ENCODE measurements at places on chromosomes 3 and 15. TPM values are rescaled to one million over a fixed set of nuclear protein-coding genes. Genes with fewer than 3 reads are reported as not detected.

DNA sequence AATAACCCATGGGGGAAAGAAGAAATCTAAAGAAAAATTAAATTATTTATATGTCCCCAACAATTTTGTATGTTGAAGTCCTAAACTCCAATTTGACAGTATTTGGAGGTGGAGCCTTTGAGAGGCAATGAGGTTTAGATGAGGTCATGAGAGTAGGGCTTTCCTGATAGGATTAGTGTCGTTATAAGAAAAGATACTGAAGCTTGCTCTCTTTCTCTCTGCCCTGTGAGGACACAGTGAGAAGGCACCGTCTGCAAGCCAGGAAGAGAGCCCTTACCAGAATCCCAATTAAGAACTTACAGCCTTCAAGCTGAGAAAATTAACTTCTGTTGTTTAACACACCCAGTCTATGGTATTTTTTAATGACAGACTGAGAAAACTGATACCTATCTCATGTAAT lies 16.1 kb upstream of the OR5AC2 start:
- no peak overlapping the region for H3K4me3 ChIP-seq
- H3K27ac ChIP-seq, result no peak overlapping the region
- peaks cover 26% of the 10 kb centered on the region for H3K27me3 ChIP-seq
- DNase-seq, result no peak
- no peaks in the 10 kb centered on the region for H3K4me1 ChIP-seq

DNA sequence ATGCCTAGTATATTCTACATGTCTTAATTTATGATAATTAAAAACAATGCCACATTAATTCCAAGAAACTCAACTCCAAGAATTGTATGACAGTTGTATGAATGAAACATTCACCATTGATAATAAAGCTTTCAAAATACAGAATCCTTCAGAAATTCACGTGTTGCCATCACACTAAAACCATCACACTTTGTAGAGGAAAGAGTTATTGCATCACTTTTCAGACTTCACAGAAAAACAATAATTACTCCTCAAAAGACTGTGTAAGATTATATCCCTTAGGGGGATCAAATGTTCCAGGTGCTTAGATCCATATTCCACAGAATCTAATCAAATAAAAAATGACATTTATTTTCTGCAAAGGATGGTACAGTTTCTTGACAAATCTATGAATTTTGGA lies 85.0 kb downstream of the OSBPL10 start:
- no peak overlapping the region for H3K4me3 ChIP-seq
- no peaks in the 10 kb centered on the region for H3K27me3 ChIP-seq
- no peak for DNase-seq

- H3K4me3 ChIP-seq, result no peak overlapping the region
- DNase-seq, result no peak
- no peak overlapping the region for H3K27ac ChIP-seq
- H3K36me3 ChIP-seq, result no peaks in the 10 kb centered on the region
- H3K27me3 ChIP-seq, result no peaks in the 10 kb centered on the region
- H3K4me1 ChIP-seq, result peaks cover 3% of the 10 kb centered on the region
Observed at GRCh38 chr3:148230473-148230872, 467.2 kb upstream of the AGTR1 start.

DNA sequence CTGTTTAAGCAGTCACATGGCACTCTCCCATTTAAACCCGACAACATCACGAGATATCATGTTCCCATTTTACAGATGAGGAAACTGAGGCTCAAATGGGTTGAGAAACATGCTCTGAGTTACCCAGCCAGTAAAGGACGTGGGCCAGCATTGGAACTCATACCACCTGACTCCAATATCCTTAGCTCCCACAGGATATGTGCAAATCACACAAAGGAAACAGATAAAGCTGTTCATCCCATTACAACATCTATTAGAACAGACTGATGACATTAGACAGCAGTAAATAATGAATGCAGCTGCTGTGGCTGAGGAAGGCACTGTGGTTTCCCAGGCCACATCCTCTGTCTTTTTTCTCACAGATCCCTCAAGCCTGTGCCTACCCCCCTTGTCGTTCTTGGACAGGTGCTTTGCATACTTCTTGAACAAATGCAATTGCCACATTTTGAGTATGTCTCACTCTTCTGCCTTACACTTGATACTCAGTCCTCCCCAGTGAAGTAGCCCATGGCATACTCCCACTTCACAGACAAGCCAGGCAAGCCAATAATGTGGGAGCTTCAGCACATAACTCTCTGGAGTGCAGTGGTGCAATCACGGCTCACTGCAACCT lies 17.7 kb downstream of the FRMD4B start:
- H3K4me1 ChIP-seq, result peaks cover 37% of the 10 kb centered on the region
- H3K36me3 ChIP-seq, result peaks cover 3% of the 10 kb centered on the region
- peak overlapping the region; percentile 52 for H3K27ac ChIP-seq
- H3K27me3 ChIP-seq, result peaks cover 17% of the 10 kb centered on the region
- DNase-seq, result peak; percentile 68

- H3K36me3 ChIP-seq, result no peaks in the 10 kb centered on the region
- peaks cover 16% of the 10 kb centered on the region for H3K27me3 ChIP-seq
- no peak overlapping the region for H3K4me3 ChIP-seq
- no peak for DNase-seq
- no peaks in the 10 kb centered on the region for H3K4me1 ChIP-seq
- H3K27ac ChIP-seq, result no peak overlapping the region
Observed at GRCh38 chr3:39453134-39453533, 14.3 kb upstream of the MOBP start.

- DNase-seq, result no peak
- no peaks in the 10 kb centered on the region for H3K27me3 ChIP-seq
- H3K4me3 ChIP-seq, result no peak overlapping the region
- no peak overlapping the region for H3K27ac ChIP-seq
Observed at GRCh38 chr3:50167069-50167840, 12.1 kb downstream of the SEMA3F start.

- H3K36me3 ChIP-seq, result no peaks in the 10 kb centered on the region
- H3K4me1 ChIP-seq, result no peaks in the 10 kb centered on the region
- H3K4me3 ChIP-seq, result no peak overlapping the region
- no peak overlapping the region for H3K27ac ChIP-seq
Observed at GRCh38 chr3:41987627-41988026, 25.7 kb upstream of the ULK4 start.

- no peaks in the 10 kb centered on the region for H3K4me1 ChIP-seq
- no peak for DNase-seq
- H3K4me3 ChIP-seq, result no peak overlapping the region
- no peaks in the 10 kb centered on the region for H3K36me3 ChIP-seq
- H3K27me3 ChIP-seq, result peaks cover 17% of the 10 kb centered on the region
Observed at GRCh38 chr3:187519428-187519890, 150.7 kb downstream of the SST start.

DNA sequence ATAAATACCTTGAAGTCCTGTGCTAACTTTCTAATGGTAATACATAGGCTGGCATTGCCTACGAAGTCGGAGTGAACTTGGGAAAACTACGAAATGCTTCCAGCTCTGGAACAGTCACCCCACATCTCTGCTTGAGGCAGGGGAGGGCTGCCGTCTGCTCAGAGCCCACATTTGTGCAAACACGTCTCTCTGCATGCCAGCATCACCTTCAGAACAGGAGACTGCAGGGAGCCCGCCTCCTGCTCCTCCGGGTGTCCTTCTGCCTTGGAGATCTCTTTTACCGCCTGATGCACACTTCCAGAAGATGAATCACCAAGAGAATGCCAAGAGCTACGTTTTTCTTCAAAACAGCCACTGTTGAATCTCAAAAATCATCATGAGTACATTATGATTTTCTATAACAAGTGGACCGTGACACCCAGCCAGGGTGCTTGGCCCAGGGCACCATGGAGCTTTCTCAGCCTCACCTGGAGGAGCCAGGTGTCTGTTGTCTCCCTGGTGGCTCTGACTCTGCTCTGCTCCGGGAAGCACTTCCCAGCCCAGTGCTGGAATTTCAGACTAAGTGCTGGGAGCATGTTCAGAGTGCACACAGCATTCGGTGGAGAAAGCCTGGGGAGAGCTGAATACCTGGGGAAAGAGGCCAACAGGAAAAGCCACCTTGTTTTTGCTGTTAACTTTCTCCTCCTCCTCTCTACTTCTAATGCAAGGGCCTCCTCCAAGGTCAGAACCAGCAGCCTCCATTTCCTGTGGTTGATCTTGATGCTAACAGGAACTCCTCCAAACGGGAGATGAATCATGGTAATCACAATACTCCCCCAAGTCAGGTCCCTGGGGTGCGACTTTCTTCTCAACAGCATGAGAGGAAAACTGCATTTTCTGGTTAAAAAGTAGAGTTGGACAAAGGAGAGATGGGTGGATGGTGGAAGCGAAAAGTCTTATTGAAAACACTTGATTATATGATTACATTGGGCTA lies 467.7 kb downstream of the GABRG3 start:
- no peaks in the 10 kb centered on the region for H3K27me3 ChIP-seq
- no peaks in the 10 kb centered on the region for H3K36me3 ChIP-seq
- H3K27ac ChIP-seq, result no peak overlapping the region
- H3K4me1 ChIP-seq, result no peaks in the 10 kb centered on the region
- DNase-seq, result no peak

- peak overlapping the region; percentile 58 for H3K27ac ChIP-seq
- no peak for DNase-seq
- no peaks in the 10 kb centered on the region for H3K27me3 ChIP-seq
- no peak overlapping the region for H3K4me3 ChIP-seq
Observed at GRCh38 chr3:111197485-111197884, 125.9 kb downstream of the NECTIN3 start.

- H3K36me3 ChIP-seq, result peaks cover 64% of the 10 kb centered on the region
- peak; percentile 83 for DNase-seq
- peak overlapping the region; percentile 92 for H3K27ac ChIP-seq
- peaks cover 86% of the 10 kb centered on the region for H3K4me1 ChIP-seq
- H3K27me3 ChIP-seq, result no peaks in the 10 kb centered on the region
Observed at GRCh38 chr15:77002954-77003912, 8.3 kb downstream of the PSTPIP1 start.

DNA sequence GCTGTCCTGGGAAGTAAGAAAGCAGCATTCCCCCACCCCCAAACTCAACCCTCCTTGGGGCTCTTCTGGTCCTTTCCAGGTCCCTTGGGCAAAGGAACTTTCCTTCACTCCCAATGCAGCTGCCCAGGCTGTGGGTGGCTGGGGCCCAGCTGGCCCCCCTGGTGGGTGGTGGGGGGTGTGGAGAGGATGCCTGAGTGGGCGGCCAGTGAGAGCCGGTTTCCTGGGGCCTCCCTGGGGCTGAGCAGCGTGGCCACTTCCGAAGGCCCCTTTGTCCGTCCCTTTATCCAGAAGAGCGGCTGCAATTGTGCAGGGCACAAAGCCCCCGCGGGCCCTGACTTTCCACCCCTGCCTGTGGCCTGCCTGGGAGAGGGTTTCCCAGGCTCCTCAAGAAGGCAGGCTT lies 61.0 kb downstream of the RHCG start:
- H3K27ac ChIP-seq, result no peak overlapping the region
- no peak overlapping the region for H3K4me3 ChIP-seq
- no peak for DNase-seq
- peaks cover 22% of the 10 kb centered on the region for H3K27me3 ChIP-seq
- H3K4me1 ChIP-seq, result peaks cover 5% of the 10 kb centered on the region

DNA sequence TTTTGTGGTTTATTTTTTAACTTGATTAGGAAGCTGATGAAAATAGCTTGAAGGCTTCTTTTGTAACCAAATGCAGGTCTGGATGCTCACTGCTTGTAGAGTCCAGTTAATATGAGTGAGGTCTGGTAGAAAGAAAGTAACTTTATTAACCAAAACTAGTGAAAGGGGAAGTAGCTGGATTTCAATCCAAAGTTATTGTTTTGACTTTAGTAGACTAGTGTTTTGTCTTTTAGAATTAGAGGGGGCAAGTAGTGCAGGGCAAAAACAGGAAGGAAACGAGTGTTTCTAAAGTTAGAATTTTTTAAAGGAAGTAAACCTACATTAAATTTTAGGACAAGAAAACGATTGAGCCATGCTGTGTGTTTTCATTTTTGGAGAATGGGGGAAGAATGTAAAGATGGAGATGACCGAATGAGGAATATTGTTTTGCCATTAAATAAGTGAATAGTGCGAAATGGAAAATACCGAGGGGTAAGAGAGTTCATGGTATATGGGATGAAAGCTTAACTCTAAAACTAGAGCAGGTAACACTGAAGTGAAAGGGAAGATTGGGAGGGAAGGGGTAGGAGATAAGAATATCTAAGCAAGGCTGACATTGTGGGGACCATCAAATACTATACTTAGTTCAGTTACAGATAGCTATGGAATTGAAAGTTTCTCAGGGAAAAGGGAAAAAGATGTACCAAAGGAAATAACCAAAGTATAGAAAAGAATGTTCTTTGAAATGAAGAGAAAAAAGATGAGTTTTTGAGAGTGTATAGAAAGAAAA lies 40.0 kb downstream of the USP3 start:
- H3K27me3 ChIP-seq, result no peaks in the 10 kb centered on the region
- peaks cover 28% of the 10 kb centered on the region for H3K36me3 ChIP-seq
- peak overlapping the region; percentile 50 for H3K27ac ChIP-seq
- H3K4me1 ChIP-seq, result peaks cover 22% of the 10 kb centered on the region

DNA sequence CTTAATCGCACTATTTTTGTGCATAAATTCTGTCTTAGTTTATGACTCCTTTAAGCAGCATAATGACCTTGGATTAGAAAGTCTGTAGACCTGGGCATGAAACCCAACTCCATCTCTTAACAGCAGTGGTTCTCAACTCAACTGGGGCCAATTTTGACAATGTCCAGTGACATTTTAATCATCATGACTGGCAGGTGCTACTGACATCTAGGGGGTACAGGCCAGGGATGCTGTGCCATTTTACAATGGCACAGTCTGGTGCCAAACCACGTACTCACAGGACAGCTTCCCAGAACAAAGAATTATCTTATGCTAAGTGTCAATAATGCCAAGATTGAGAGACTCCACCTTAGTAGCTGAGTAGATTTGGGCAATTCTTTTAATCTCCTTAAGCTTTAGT lies 405.0 kb downstream of the NTRK3 start:
- no peaks in the 10 kb centered on the region for H3K36me3 ChIP-seq
- DNase-seq, result no peak
- no peak overlapping the region for H3K4me3 ChIP-seq
- H3K27ac ChIP-seq, result no peak overlapping the region

DNA sequence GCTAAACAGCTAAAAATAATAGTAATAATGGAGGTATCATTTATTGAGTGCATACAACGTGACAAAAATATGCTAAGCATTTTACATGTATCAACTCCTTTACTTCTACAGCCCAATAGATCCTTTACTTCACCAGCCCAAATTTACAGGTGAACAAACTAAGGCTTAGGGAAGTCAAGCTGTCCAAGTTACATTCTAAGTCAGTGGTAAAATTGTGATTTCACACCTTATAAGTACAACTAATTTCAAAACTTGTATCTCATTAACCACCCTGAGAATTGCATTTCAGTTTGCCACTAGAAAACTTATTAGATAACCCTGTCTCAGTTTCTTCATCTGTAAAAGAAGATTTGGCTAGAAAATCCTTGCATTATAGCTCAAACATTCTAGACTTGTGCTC lies 10.7 kb downstream of the SLC33A1 start:
- H3K27ac ChIP-seq, result no peak overlapping the region
- no peak overlapping the region for H3K4me3 ChIP-seq
- no peaks in the 10 kb centered on the region for H3K27me3 ChIP-seq
- DNase-seq, result no peak
- peaks cover 18% of the 10 kb centered on the region for H3K36me3 ChIP-seq

Gene DGKG
- 0.04 TPM for total RNA-seq

Gene SAMMSON
- not detected for total RNA-seq

Gene ZSCAN2
- total RNA-seq, result 6.6 TPM

Gene HHLA2
- total RNA-seq, result 3.0 TPM

Gene CASR
- total RNA-seq, result 0.06 TPM

Gene GOLGA8T
- not detected for total RNA-seq

Gene COL7A1
- 0.52 TPM for total RNA-seq

Gene ITGA11
- total RNA-seq, result 1.1 TPM

All from activated CD4-positive, alpha-beta T cell treated with anti-CD3 and anti-CD28 coated beads, Interleukin-2, amount 10 ng/mL, durations not matched to agents 7 days and 5 days (primary cell).